H9 (cell line): ENCODE measurements at places on chromosomes 4 and X.

DNA sequence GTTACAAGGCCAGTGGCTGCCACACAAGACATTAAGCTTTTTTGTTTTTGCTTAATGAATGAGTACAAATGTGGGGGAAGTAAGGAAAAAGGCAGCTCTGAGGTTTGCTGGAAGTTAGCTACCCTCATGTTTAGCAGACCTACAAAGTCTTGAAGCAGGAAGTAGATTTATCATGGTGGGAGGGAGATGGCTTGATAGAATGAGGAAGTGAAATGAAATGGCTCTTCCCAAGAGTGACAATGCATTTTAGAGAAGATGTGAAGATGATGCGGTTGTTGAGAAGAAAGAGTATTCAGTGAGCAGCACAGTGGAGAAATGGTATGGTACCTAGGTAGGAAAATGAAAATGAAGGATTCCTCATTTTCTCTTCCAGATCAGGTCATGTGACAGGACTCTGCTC is 108.0 kb downstream of the SLIT2 start:
- DNase-seq, result no peak

DNA sequence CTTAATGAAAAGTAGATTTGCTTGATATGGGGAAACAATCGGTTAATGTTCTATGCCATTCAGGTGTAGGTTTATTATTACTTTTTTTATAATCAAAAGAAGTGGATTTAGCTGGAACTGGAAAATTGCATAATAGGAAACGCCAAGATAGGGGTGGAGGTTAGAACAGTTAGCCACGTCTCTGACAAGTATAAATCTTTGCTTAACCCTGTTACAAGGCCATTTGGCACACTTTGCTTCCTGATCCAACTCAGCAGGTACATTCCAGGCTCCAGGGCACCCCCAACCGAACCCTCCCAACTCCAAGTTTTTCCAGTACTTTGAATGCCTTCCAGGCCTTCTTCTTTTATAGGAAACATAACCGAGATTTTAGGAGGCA is 50.6 kb upstream of the ACSL4 start:
- no peak for DNase-seq

DNA sequence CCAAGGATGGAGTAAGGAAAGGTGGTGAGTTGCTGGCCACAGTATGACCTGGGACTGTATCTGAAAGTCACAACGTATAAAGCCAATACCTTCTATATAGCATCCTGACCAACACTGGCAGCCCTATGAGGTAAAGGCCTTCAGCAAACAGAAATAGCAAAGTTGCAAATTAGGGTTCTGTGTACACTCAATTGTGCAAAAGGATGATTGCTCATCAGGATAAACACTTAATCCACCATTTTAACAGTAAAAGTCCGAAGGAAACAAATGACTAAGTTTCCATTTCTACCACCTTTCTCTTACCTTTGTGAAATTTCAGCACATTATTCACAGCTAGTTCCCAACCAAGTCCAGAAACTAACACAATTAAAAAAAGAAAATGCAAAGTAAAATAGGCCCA is 1.4 kb upstream of the FNIP2 start:
- no peak for DNase-seq

GRCh38 chrX:107741404-107741790 is 34.2 kb downstream of the TSC22D3 start:
- DNase-seq, result no peak

- peak; percentile 81 for DNase-seq
These were observed 84.6 kb downstream of the THOC2 start for GRCh38 chrX:123648028-123648810.

DNA sequence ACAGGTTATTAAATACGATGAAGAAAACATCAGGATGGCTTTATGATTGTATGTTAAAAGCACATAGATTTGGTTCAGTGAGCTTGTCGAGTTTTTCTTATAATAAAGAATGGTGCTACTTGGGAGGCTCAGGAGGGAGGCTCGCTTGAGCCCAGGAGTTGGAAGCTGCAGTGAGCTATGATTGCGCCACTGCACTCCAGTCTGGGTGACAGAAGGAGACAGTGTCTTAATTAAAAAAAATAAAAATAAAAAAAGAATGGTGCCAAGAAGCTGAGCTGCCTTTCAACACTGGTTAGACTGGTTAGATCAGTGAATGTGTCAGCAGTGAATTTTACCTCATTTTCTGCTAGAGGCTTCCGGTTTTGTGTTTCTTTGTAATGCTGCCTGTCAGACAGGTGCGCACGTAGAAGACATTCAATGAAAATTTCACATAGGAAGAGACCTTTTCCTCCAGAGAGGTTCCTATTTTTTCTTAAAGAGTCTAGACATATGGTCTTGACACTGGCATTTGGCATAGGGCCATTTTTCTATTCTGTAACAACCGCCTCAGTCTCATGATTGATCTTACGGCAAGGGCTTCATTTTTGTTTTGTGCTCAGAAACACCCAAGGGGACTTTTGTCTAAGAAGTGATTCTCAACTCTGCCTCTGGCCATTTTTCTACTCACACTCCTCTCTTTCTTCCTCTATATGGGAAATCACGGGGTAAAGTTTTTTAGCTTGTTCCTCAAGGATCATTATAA is 15.0 kb upstream of the ARSF start:
- DNase-seq, result no peak

- no peak for DNase-seq
These were observed 222.4 kb downstream of the CCSER1 start for GRCh38 chr4:90349636-90350035.

- no peak for DNase-seq
These were observed 32.8 kb downstream of the TSC22D3 start for GRCh38 chrX:107742700-107743191.

GRCh38 chrX:39841604-39842003 is 256.2 kb downstream of the BCOR start:
- no peak for DNase-seq

DNA sequence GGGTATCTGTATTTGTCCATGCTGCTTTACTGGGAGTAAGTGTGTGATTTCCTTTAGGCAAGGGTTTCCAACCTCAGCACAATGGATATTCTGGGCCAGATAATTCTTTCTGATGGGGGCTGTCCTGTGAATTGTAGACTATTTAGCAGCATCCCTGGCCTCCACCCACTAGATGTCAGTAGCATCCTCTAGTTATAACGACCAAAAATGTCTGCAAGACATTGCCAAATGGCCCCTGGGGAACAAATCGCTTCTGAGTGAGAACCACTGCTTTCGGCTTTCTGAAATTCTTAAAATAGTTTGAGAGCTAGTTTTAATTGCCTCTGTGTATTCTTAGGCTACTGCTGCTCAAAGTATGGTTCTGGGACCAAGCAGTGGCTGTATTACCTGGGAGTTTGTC is 81.2 kb upstream of the GPM6B start:
- DNase-seq, result no peak

- DNase-seq, result no peak
These were observed 160.0 kb upstream of the NHS start for GRCh38 chrX:17214962-17215361.

DNA sequence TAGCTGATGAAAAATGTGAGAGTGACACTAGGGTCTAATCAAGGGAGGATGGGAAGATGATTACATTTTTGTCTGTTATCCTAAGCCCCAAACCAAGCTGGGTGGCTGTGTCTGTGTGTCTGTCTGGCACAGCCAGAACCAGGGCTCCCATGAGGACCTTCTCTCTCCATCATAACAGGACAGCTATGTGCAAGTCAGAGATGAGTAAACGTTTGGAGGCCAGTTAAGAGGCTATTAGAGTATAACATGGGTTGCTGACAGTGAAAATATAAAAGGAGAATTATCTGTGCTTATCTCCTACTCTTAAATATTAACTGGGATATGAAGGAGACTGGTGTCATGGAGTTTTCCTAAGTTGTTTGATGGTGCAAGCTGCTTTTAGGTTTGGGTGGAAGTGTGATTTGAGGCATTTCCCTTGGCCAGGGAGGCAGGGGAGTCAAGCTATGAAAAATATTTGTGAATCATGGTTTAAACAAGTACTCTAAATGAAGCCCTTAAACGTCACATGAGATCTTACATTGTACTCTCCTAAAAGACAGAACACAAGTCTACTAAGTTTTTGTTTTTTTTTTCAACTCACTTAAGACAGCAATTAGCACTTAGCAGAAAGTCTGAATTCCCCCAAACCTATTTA is 156.2 kb downstream of the ENOX2 start:
- DNase-seq, result no peak

- DNase-seq, result no peak
These were observed 410.9 kb upstream of the CT83 start for GRCh38 chrX:116873671-116874070.

DNA sequence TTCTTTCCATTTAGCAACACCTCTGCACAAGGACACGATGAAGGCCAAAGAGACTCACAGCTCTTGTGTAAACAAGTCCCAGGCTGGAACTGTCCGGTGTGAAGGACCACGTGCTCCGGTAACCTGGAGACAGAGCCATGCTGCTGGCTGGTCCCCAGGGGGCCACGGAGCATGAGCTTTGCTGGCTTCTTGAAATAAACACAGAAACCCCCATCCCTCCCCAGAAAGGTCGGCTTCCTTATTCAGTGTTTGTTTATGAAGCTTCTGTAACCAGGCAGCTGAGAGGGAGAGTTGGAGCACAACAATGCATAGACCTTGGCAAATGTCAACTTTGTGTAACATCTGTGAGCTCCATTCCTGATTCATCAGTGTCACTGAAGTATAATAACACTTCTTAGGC is 109.4 kb downstream of the GPR143 start:
- DNase-seq, result no peak

DNA sequence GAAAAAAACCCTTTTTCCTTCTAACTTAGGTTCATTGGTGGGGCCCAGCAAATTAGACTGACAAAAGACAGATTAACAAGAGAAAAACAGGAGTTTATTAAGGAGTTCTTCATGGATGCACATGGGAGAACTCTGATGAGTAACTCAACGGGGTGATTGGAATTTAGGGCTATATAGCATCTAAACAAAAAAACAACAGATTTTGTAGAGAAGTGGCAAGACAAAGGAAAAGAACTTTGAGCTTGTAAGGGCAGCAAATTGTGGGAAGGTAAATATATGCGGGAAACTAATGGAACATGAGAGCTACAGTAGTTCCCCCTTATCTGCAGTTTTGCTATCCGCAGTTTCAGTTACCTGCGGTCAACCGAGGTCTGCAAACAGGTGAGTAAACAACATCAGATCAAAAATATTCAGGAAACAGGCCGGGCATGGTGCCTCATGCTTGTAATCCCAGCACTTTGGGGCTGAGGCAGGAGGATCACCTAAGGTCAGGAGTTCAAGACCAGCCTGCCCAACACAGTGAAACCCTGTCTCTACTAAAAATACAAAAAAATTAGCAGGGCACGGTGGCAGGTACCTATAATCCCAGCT is 573.6 kb downstream of the ADGRL3 start:
- peak; percentile 36 for DNase-seq

GRCh38 chr4:185599553-185600243 is 64.4 kb upstream of the PDLIM3 start:
- DNase-seq, result no peak
